Activated naive CD4-positive, alpha-beta T cell treated with anti-CD3 and anti-CD28 coated beads for 36 hours (primary cell): ENCODE measurements at places on chromosomes 3 and 15. TPM values are rescaled to one million over a fixed set of nuclear protein-coding genes. Genes with fewer than 3 reads are reported as not detected.

DNA sequence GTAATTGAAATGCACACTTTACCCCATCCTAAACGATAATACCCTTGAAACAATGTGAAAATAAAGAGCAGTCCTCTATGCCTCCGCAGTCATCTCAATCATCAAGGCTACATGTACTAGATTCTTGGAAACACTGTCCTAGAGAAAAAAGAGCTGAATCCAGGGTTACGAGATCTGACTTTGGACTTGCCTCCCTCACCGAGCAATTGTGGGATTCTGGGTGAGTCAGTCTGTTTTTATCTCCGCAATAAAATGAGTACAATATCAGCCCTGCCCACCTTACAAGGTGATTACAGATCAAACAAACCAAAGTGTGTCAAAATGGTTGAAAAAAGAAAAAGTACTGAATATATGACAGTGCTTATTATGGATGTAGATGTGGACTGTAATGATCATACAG is 152.3 kb upstream of the SNTN start:
- no peak overlapping the region for H3K4me3 ChIP-seq
- H3K27me3 ChIP-seq = no peaks in the 10 kb centered on the region
- no peaks in the 10 kb centered on the region for H3K4me1 ChIP-seq

The FANCI gene
- total RNA-seq = 283 TPM

The TTLL13 gene
- total RNA-seq = 0.15 TPM

The NDN gene
- total RNA-seq = 1.6 TPM

DNA sequence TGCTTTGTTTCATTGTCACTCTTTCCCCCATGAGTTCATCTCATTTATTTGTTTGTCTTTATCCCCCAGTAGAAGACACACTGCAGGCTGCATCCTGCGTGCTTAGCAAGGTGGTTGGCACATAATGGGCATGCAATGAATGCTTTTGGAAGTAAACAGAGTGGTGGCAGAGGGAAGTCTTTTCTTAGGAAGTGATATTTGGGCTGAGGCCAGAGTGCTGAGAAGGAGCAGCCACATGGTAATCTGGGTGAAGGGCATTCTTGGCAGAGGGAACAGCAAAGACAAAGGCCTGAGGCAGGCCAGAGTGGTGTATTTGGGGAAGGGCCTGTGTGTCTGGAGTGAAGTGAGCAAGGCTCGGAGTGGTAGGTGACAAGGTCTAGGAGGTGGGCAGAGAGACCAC is 17.7 kb upstream of the ADAMTS7 start:
- peaks cover 4% of the 10 kb centered on the region for H3K27me3 ChIP-seq
- no peak for DNase-seq
- H3K36me3 ChIP-seq = no peaks in the 10 kb centered on the region
- no peak overlapping the region for H3K4me3 ChIP-seq
- H3K4me1 ChIP-seq = peaks cover 10% of the 10 kb centered on the region
- no peak overlapping the region for H3K27ac ChIP-seq

- no peaks in the 10 kb centered on the region for H3K27me3 ChIP-seq
- H3K36me3 ChIP-seq = peaks cover 2% of the 10 kb centered on the region
- peak overlapping the region; percentile 48 for H3K4me3 ChIP-seq
- peak; percentile 90 for DNase-seq
- peak overlapping the region; percentile 94 for H3K27ac ChIP-seq
These were observed 10.5 kb downstream of the ISG20 start for GRCh38 chr15:88649286-88649733.

The RPS27L gene
- total RNA-seq = 222 TPM

GRCh38 chr3:155455765-155456164 is 162.3 kb upstream of the STRIT1 start:
- no peaks in the 10 kb centered on the region for H3K4me1 ChIP-seq
- no peaks in the 10 kb centered on the region for H3K36me3 ChIP-seq
- no peaks in the 10 kb centered on the region for H3K27me3 ChIP-seq
- no peak overlapping the region for H3K4me3 ChIP-seq

The IGF2BP2 gene
- 0.43 TPM for total RNA-seq

The LRRC2 gene
- total RNA-seq = not detected

DNA sequence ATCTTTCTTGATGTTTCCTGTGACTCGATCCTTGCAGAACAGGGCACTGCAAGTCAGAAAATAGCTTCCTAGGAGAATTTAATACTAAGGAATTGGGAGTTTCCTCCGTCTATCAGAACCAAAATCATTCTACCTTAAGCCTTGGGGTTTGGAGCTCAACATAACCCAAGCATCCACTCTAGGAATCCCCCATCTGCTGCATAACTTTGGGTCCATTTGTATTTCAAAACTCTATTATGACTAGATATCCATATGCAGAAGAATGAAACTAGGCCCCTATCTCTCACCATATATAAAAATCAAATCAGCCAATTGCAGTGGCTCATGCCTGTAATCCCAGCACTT is 61.7 kb upstream of the AKAP13 start:
- H3K4me1 ChIP-seq = peaks cover 41% of the 10 kb centered on the region
- no peak overlapping the region for H3K4me3 ChIP-seq
- DNase-seq = no peak
- H3K36me3 ChIP-seq = no peaks in the 10 kb centered on the region

DNA sequence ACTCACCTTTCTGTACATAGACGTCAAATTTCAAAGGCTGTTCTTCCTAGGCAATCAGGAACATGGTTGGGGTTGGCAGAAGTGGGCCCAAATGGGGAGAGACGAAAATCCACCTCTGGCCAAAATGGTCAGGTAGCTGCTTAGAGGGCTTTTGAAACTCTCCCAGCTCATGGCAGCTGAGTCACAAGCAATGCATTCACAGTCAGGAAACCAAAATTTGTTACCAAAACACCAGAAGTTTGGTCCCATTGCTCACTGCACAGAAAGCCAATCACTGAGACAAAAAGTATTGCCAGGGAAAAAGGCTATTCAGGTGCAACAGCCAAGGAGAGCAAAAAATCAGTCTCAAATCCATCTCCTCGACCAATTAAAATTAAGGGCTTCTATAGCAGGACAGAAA is 539.6 kb upstream of the CCDC54 start:
- no peak overlapping the region for H3K27ac ChIP-seq
- no peak for DNase-seq
- no peaks in the 10 kb centered on the region for H3K27me3 ChIP-seq
- H3K36me3 ChIP-seq = no peaks in the 10 kb centered on the region
- no peaks in the 10 kb centered on the region for H3K4me1 ChIP-seq
